ENCODE measurements at places on chromosomes 12 and 14.

DNA sequence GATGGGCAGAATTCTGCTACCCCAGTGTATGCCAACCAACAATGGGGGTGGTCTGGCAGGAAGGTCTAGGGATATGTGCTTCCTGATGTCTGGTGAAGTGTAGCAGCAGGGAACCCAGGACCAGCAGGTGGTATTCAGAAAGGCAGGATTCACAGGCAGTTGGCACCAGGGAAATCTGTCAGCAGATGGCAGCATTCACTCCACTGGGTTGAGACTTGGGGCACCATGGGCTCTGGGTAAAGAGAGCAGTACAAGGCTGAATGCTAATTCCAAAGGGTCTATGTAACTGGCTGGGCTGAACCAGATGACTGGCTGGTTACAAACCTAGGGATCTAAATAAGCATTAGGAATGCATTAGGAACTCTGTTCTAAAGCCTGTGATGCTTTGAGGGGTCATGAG is 466.9 kb upstream of the STXBP6 start:
- DNase-seq: no peak

DNA sequence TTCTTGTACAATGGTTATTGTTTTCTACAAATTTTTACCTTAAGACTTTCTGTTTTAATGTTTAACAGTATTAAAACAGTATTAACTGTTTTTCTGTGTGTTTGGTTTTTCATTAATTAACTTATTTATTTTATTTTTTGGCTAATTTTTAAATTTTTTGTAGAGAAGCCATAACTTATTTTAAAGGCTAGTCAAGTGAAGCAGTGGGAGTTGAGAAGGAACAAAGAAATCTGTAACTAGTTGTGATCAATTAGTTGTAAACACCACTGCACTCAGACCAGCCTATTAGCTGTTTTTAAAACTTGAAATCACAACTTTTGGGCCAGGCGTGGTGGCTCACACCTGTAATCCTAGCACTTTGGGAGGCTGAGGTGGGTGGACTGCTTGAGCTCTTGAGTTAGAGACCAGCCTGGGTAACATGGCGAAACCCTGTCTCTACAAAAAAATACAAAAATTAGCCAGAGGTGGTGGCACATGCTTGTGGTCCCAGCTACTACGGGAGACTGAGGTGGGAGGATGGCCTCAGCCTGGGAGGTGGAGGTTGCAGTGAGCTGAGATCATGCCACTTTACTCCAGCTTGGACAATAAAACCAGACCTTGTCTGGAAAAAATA is 50.9 kb upstream of the HECTD1 start:
- DNase-seq: no peak

GRCh38 chr12:19539836-19540235 is 100.5 kb downstream of the AEBP2 start:
- DNase-seq: no peak

- DNase-seq: peak; percentile 46
Observed at GRCh38 chr12:54306925-54307741, 6.3 kb upstream of the NFE2 start.

DNA sequence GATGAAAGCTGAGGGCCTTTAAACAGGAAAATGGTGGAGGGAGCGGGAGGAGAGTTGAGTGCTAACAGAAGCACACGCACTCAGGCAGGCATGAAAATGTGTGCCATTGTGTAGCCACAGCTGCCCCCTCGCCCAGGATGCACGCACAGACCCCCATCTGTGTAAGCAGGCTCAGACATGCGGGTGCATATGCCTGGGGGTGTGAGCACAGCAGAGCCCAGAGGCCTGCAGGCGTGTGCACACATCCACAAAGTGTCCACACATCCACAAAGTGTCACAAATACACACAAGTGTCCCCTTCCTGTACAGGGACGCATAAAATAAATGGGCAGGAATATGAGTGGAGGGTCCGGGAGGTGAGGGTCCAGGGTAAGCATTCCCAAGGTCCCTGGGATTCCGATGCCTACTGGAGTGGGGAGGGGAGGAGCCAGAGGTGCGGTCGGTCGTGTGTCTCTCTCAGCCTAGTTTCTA is 805 bp upstream of the KRT7 start:
- DNase-seq: no peak

- no peak for DNase-seq
Observed at GRCh38 chr12:67876305-67876915, 112.8 kb upstream of the IFNG-AS1 start.

DNA sequence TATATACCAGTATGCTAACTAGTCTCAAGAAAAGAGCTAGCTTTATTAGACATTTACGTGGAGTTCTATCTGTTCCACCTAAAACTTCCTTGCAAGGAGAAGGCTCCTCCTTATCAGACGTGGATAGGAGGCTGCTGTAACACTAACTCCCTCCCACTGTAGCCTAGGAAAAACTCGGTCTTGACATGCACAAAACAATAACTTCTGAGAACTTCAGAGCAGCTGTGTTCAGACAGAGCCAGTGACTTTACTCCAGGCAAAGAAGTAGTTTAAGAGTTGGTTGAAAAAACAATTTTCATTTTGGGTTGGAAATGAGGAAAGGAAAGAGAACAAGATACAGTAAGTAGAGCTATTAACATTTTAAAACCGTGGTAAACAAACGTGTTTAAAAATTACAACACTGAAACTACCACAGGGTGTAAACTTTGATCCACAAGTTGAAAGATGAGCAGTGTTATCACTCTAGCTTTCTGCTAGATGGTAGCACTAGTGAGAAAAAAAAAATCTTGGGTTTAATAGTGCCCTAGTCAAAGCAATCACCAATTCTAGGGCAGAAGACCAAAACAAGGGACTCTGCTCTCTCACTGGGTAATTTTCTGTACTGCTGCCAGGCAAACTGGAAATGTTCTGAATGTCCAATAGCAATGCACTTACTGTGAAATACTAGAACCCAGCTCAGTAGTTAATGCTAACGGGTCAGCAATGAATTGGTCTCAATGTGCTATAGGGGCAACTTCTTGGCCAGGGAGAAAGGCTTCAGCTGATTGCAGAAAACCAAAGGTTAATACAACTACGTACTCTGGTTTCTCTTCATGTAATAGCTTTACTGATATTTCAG is 2.4 kb downstream of the ATF7 start:
- DNase-seq: no peak

All from CD4-positive, alpha-beta T cell treated with Interleukin-2 at 100 ng/mL for 4 hours (primary cell).